ENCODE measurements at places on chromosomes 2 and 18.

GRCh38 chr2:183229386-183229785 lies 105.1 kb downstream of the NUP35 start:
- DNase-seq: no peak

DNA sequence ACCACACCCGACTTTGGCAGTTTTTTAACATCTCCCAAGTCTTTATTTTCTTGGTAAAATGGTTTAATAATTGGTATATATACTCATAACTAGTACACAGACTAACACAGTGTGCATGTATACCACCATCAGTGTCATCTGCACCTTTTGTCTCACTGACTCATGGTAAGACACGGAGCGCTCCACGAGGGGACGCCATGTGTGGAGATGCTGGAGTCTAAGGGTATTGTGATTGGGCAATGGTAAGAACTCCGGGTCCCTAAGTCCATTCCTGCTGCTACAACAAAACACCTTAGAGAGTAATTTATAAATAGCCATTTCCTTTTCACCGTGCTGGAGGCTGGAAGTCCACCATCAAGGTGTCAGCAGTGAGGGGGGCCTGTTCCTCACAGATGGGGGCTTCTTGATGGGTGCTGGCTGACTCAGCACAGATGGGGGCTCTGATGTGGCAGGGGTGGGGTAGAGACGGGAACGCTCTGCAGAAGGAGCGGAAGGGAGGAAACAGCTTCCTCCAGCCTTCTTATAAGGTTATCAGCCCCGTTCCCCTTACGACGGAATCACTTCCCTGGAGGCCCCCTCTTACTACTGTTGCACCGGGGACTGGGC lies 42.0 kb upstream of the EDAR start:
- no peak for DNase-seq

DNA sequence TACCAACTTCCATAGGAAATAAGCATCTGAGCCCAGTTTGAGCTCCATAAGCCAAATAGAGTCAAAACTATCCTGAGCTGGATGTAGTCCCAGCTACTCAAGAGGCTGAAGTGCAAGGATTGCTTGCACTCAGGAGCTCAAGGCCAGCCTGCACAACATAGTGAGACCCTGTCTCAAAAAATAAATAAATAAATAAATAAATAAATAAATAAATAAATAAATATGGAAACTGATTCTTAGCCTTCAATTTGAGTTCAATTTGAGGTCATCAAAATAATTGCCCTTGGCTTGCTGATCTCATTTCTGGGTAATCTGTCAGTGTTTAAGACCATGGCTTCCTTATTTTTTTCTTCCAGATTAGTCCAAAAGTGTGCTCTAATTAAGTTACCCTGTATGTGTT lies 184.9 kb upstream of the CDH20 start:
- no peak for DNase-seq

GRCh38 chr2:98177286-98177685 lies 90.3 kb downstream of the VWA3B start:
- no peak for DNase-seq

GRCh38 chr2:19899985-19900930 lies 1.5 kb downstream of the TTC32 start:
- DNase-seq: no peak

DNA sequence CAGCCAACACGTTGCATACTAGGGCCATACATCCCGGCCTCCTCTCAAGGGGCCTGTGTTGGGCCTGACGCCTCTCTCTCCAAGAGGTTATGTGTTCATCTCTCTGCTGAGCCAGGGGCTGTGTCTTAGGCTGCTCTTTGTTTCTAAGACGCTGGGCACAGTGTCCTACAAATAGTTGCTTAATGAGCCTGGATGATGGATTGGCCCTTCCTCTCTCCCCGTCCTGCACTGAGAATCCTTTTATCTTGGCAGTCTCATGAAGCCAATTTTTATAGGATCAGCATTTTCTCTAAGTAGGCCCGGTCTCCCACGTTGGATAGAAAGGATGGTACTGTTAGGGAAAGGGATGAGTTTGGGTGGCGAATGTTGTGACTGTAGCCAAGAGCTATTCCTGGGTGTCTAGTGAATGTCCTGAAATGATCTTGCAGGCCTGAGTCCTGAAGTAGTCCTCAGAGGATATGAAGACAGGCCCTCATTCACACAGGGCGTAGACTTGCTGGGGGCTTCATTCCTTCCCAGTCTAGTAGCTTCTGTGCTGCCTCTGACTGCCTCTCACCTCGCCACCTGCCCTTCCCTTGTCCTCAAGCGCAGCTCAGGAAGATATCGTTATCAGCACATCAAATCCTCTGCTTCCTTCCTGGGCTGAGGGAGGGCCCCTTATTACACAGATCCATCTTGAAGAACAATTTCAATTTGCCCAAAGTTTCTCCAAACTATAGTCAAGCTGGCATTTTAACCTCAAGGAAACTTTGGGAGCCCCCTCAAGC lies 8.8 kb downstream of the LBH start:
- DNase-seq: no peak

GRCh38 chr2:174833737-174834136 lies 69.5 kb upstream of the CHRNA1 start:
- no peak for DNase-seq

DNA sequence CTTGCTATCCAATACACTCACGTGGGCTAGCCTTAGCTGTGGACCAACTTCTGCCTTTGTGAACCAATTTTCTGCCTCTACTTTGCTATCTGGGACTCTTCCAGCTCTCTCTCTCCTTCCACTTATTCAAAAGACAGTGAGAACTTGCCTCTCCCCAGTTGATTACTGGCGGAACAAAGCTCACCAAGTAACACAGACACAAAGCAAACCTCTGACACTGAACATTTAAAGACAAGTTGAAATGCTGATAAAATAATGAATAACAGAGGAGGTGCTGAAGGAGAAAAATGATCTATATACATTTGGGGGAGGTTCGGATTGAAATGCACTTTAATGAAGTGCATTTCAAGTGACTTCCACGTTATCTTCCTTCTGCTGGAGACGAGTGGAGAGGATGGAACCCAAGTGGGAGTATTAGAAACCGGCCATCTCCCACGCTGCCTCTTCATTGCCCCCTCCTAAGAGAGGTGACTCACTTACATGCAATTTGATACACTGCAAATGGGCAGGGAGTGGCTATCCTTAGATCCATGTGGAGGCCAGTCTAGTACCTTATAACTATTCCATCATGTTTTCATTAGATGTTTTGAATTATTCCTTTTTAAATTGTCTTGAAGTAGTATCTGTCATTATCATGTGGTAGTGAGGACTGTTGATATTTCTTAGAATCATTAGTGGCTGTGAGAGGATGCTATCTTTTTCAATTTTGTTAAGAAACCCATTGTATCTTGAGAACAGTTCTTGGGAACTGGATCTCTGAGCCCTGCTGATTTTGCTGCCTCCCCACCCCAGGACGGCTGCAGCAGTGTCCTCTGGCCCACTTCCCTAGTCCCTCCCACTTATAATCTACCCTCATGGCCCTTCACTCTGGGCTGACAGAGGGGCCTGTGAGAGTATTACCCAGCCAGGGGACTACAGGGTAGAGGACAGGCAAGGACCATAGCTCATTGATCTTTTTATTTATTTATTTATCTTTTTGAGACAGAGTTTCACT lies 6.0 kb upstream of the GLI2 start:
- peak; percentile 64 for DNase-seq

DNA sequence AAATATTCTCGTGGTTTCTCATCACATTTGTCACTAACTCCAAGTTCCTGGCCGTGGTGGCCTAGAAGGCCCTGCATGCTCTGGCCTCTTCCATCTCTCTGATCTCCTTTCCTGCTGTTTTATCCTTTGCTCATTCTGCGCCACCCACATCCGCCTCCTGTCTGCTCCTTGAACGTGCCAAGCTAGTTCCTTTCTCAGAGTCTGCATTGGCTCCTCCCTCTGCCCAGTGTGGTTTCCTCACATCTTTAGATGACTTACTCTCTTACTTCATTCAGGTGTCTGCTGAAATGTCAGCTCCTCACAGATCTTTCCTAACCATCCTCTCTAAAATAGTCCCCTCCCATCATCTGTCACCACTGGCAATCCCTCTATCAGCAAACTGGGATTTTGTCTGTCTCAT lies 158.6 kb upstream of the RBMS1 start:
- no peak for DNase-seq

- DNase-seq: no peak
Observed at GRCh38 chr2:134282629-134283400, 28.9 kb downstream of the MGAT5 start.

DNA sequence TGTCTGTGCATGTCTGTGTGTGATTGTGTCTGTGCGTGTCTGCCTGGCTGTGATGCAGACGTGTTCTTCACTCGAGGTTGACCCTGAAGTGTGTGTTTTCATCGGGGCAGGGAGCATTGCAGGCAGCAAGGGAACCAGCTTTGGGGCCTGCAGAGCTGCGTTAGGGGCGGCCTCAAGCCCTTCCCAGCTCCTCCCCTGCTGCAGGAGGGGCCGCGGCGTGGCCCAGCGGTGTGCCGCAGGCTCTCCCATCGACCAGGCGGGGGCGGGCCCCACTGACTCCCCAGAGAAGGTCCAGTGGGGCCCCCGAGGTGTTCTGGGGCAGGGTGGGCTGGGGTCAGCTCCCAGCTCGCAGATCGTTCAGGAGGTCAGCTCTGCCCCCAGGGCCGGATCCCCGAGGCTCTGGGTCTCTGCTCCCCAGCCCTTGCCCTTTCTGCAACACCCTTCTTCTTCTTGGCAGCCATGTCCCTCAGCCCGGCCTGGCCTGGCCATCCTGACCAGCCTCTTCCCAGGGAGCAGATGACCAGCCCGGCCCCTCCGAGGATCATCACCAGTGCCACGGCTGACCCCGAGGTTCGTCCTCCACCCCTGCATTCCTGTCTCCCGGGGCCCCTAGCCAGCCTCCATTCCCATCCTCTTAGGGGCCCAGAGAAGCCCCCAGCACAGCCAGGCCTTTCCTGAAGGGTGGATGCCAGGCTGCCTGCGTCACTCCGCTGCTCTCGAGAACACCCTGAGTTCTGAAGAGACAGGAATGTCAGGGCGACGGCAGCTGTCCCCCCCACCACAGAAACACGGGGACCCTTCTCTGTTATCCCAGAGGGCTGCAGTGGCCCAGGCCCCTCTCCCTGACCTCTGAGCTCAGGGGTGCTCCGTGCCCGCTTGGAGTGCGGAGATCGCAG lies 11.1 kb upstream of the KLHL30 start:
- peak; percentile 58 for DNase-seq

GRCh38 chr2:183543222-183543621 lies 419.0 kb downstream of the NUP35 start:
- no peak for DNase-seq

- DNase-seq: no peak
Observed at GRCh38 chr2:13650586-13651180, 933.9 kb downstream of the TRIB2 start.

Measured in fibroblast of the conjunctiva (primary cell).